ENCODE measurements at places on chromosomes 5 and 9.

- no peak for DNase-seq
Observed at GRCh38 chr9:15390201-15390600, 32.5 kb upstream of the SNAPC3 start.

- DNase-seq, result no peak
Observed at GRCh38 chr5:137753691-137754187, 424 bp downstream of the HNRNPA0 start.

DNA sequence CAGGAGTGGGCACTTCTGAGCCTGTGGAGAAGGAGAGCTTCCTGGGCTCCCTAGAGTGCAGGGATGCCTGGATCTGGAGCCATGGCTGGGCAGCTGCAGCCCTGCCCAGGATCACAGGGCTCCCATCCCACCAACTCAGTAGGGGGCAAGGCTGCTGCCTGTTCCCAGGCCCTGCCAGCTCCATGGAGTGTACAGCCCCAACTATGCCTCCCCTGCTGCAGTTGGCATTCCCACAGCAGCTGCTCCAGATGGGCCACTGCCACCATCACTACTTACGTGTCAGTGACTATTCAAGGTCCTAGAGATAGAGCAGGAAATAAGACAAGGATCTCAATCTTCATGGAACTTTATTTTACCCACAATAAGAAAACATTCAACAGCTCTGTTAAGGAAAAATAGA, 107.1 kb upstream of the TNPO1 start:
- DNase-seq, result no peak

- DNase-seq, result no peak
Observed at GRCh38 chr9:81125446-81126092, 563.8 kb downstream of the TLE1 start.

DNA sequence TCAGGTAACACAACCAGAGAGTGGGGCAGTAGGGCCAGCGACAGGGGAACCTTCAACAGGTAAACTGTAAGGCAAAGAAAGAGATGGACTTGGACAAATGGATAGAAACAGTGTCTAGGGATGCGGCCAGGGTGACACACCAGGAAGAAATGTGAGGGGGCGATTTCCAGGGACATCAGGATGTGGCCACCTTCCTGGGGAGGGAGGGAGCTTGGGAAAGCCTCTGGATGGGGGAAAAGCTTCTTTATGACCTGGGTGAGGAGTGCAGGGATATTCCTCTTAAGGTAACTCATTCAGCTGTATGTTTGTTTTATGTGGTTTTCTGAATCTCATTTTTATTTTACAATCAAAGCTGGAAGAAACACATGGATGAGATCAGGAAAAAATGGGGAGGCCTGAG, 11.9 kb upstream of the NXNL2 start:
- no peak for DNase-seq

GRCh38 chr5:66329078-66329477, 185.0 kb downstream of the SREK1 start:
- DNase-seq, result no peak

DNA sequence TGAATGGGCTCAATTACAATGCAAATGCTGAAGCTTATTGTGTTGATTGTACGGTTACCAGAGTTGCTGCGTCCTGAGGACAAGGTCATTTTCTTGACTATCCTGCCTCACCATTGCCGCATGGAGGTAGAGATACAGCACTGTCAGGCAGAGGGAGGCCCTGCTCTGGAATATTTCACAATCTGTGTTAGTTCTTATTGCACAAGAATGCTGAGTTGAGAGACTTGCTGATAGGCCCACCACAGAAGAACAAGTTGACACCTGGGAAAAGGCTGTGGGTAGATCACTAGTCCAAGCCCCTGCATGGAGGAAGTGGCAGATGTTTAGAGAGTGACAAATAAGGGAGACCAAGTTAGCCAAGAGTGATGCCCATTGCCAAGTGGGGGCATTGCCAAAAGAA, 344.5 kb upstream of the ITGA1 start:
- DNase-seq, result no peak

GRCh38 chr9:32251539-32251938, 132.9 kb upstream of the ACO1 start:
- DNase-seq, result peak; percentile 25

GRCh38 chr5:78889369-78890140, 95.6 kb downstream of the ARSB start:
- DNase-seq, result no peak

GRCh38 chr9:131475956-131476776, 26.6 kb upstream of the POMT1 start:
- no peak for DNase-seq

GRCh38 chr5:142133330-142134206, 25.0 kb downstream of the NDFIP1 start:
- no peak for DNase-seq

DNA sequence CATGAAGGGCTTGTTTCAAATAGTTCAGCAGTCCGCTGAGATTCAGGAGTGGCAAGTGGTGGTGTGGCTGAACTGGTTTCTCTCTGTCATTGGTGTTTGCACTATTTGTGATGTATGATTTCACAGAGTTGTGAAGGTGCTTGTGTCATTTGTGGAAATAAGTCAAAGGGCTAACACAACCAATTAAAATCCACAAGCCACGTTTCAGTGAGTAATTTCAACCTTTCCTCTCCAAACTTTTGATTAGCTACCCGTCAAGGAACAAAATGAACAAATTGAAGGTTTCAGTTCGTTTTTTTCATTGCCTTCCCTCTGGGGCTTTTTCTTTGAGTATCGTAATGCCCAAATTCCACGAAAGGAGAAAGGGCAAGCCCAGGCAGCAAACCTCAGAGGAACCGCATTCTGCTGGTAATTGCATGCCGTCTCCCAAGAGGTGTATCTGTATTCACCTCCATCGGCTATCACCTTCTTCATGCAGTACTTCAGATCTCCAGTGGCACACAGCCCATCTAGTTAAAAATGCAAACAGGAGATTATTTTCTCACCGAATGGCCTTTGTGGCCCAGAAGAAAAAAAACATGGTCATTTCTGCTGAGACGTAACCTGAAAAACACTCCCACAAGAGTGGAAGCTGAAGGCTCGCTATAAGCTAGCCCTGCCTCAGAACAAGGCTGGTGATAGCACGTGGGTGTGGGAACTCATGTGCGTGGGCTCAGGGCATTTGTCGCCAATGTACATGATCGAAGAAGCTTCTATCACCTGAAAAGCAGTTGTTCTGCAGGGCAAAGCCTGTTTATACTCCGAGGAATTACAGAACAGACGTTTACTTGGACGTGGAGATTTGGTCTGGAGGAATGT, 197.1 kb downstream of the NR3C1 start:
- no peak for DNase-seq

DNA sequence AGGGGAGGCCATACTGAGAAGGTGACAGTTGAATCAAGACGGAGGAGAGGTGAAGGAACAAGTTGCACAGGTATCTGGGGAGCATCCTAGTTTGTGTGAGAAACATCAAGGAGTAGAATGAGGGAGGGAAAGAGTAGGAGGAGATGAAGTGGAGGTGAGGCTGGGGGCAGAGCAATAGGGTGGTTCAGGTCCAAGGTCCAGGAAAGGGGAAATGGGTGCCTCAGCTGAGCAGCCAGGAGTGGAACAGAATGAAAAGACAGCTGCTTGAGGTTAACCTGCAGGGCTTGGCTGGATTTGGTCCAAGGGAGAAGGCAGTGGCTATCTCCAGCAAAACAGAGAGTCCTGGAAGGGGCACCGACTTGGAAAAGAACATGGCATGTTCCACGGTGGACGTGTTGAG, 5.3 kb downstream of the SLC1A1 start:
- DNase-seq, result no peak

DNA sequence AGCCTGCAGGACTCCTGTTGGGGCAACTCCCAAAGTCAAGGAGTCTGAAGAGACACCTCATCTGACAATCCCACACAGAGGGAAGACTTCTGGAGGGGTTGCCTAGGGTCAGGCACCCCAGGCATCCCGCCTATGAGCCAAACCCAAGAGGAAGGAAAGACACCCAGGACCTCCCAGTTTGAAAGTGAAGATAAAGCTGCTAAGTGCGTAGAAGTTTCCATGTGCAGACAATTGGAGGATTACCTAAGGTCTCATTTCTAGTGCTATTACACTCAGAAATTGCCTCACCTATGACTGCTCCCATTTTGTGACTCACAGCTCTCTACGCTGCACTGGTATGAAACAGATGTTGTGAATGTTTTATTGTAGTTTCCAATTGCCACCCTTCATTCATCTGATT, 322.9 kb downstream of the SLIT3 start:
- no peak for DNase-seq

DNA sequence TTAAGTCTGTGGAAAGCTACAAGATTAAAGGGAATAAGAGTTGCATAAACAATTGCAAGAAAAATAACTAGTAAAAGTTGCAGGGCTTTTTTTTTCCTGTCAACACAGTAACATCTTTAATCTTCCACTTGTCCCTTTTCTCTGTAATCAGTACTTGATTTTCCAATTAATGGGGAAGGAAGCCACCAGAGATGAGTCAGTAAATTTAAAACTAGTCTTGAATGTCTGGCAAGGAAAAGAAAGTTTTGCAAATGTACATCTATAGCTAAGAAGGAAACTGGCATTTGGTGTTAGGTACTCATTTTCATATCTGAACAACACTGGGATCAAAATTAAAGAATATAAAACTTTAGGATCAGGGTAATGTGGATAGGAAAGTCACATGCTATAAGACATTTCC, 17.1 kb downstream of the DAP start:
- no peak for DNase-seq

- DNase-seq, result no peak
Observed at GRCh38 chr9:92042260-92042659, 73.0 kb downstream of the SPTLC1 start.

- DNase-seq, result no peak
Observed at GRCh38 chr5:173315495-173316338, 12.5 kb downstream of the STC2 start.

DNA sequence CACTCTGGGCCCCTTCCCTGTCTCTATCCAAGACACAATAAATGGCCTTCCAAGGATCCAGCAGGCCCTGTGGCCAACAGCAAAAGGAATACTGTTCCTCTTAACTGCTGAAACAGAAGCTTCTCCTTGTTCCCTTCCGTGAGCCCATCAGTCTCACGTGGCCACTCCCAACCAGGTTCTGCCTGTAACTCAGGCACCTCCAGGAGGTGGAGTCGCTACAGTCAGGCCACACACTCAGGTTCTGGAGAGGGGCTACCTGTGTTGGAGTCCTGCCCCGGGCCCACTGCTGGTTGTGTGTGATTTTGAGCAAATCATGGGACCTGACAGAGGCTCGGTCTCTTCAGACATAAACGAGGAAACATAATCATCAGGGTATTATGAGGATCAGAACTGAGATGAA, 10.3 kb downstream of the FAT2 start:
- no peak for DNase-seq

GRCh38 chr9:21616082-21616778, 134.1 kb upstream of the IFNE start:
- no peak for DNase-seq

DNA sequence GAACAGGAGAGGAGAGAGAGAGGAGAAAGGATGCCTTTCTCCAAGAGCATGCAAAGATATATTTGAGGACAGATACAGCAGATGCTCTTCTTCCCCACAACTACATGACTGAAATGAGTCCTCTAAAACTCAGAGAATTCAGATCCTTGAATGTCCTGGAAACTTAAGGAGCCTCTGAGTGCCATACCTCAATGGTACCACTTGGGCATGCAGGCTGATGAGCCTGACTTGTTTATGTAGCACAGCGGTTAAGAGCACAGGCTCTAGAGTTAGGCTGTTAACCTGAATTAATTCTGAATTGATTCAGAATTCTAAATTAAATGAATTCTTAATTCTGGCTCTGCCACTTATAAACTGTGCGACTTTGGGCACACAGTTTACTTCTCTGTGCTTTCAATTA, 5.7 kb downstream of the PLPPR1 start:
- no peak for DNase-seq

GRCh38 chr5:37791321-37791720, 48.5 kb downstream of the GDNF start:
- no peak for DNase-seq

DNA sequence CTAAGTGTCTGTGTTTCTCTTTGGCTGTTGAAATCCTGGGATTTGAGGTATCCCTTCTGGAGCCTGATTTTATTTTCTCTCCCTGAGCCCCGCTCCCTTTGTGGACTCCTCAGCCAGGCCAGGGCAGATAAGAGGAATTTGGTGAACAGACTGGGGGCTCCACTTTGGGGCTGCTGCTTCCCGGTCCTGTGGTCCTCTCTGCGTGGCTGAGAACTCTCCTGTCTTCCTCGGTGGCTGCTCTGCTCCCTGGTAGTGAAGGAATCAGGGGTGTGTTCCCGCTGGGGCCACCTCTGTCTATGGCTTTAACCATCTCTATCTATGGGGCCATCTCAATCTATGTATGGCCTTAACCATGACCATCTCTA, 71.7 kb upstream of the SH3PXD2B start:
- DNase-seq, result no peak

DNA sequence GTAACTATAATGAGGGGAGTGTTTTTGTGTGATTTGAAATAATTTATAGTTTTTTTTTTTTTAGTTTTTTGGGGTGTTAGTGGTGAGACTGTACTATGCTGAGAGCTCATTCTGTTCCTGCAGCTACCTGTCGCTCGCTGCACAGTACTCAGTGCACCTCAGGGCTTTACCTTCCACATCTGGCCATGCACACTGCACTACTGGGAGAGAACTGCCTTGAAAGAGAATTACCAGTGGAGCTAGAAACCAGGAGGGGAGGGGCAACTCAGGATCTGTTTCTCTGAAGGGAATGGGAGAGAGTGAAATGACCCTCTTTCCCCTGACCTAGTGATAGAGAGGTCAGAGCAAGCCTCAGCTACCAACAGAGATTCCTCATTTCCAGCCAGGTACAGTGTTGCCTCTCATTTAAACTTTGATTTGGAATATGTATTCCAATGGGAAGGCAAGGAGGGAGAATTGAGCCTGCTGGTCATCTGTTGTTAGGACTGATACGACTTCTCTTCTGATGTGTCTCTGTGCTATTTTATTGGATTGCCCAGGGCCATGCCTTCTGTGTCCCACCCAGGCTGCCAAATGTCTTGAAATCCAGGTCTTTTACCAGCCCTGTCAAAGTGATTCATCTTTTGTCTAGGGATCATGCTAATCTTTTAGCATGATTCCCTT, 8.9 kb downstream of the ATG10 start:
- DNase-seq, result no peak

DNA sequence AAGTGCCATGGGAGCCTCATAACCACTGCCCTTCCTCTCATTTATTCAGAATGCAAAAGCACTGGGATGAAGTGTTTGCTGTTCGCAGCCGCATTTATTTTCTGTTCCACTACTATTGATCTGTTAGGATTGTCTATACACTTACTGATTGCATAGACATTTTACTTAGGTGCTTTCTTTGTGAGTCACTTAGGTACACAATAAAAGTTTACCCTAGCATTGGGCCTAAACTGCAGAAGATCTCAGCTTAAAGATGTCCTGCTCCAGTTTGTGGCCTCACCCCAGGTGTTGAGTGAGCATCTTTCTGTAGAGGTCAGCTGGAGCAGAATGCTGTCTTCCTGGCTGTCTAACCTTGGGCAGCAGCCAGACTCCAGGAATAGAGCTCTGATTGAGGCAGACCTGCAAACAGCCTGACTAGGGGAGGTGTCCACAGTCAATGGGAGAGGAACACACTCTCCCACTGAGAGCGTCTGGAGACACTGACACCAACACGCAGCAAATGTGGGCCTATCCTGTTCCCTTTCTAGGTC, 54.0 kb downstream of the GPR21 start:
- no peak for DNase-seq
